Heart left ventricle (tissue), 16 donors: ENCODE measurements at places on chromosomes 12 and 14.

DNA sequence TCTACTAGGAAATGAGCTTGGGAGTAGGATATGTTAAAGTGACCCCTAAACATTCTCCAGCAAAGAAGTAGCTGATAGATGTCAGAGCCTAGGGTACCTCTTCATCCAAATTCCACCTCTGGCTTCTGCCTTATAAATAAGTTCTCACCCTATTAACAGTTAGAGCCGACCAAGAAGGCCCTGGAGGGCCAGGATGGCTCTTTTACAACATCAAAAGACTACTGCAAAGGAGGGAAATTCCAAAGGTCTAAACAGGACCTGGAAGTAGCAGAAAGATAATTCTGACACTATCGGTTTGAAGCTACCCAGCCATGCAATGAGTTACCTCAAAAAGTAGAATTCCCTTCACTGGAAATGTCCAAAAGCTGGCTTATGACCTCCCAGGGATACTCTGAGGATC, 90.0 kb downstream of the PPM1H start:
- no peak for DNase-seq

GRCh38 chr12:79128956-79129355, 264.4 kb downstream of the SYT1 start:
- no peak for DNase-seq

DNA sequence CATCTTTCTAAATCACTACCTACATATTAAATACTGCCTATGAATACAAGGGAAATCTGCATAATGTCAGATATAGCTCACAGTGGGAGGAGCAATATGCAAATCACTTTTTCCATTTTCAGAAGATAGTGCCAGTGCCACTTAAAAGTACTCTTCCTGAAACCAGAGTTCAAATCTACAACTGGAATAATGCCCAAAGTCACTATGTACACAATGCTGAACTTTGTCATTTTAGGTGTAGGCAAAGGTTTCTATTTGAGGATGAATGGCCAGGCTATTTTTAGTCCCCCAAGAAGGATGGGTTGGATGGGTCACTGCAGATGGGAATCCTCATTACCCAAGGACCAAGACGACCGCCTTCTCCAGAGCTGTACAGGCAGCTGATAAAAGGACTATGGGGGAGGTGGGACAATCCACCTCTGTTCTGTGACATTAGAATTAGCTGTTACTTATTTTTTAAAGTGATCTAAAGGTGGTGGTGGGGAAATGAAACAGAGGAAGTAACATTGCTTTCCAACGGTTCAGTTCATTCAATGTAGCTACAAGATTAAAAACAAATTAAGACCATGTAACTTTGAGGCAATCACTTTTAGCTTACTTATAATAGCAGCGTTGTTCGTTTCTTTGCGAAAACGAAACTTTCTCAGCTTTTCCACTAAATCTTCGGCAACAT, 5.6 kb downstream of the GMFB start:
- no peak for DNase-seq

- DNase-seq = no peak
Measured at GRCh38 chr14:51529736-51530135, 122.0 kb upstream of the FRMD6 start.

DNA sequence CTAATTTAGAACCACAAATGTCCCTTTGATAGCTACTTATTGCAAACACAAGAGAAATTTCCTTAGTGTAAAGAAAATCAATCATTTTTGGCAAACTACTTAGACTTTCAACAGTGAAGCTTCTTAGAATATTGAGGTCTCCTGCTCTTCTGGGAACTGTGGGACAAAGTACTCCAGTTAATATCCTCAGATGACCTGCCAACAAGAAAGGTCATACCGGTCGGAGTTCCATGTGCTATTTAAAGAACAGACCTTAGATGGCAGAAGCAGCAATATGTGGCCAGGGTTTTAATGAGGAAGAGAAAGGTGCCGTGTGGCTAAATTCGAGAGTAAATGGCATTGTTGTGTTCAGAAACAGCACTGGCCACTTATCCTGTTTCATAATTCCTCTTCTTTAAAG, 114.7 kb upstream of the AMIGO2 start:
- no peak for DNase-seq

DNA sequence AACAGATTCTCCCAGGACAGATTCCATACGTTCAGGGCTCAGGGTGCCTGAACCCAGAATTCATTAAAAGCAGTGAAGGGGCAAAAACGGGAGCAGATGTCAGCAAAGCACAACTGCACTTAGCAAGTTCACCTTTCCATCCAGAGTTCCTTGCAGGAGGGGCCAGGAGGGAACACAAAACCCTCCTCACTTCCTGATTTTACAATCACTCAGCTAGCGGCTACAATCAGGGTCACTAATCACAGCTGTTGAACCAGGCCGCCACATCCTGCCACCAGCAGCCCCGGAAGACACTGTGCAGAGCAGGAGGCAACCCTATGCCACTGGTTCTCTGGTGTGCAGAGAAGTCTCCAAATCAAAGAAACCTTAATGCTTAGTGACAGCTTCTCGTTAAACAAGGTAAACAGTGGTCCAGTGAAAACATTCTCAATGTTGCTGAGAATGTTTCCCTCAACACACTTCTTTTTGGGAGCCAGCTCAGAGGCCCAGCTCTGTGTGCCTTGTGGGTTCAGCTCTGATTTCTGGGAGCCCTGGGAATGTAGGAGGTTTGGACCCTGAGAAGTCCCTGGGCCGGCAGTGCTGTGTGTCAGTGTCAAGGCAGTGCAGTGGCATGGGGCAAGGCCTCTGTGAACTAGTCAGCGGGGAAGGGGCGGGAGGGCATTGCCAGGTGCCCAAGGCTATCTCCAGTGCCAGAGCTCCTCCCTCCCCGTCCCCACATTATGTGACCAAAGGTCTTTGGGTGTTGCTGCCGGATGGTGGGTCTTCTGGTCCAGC, 54.5 kb downstream of the VCPKMT start:
- peak; percentile 76 for DNase-seq

GRCh38 chr14:53536446-53536845, 383.3 kb upstream of the DDHD1 start:
- no peak for DNase-seq

DNA sequence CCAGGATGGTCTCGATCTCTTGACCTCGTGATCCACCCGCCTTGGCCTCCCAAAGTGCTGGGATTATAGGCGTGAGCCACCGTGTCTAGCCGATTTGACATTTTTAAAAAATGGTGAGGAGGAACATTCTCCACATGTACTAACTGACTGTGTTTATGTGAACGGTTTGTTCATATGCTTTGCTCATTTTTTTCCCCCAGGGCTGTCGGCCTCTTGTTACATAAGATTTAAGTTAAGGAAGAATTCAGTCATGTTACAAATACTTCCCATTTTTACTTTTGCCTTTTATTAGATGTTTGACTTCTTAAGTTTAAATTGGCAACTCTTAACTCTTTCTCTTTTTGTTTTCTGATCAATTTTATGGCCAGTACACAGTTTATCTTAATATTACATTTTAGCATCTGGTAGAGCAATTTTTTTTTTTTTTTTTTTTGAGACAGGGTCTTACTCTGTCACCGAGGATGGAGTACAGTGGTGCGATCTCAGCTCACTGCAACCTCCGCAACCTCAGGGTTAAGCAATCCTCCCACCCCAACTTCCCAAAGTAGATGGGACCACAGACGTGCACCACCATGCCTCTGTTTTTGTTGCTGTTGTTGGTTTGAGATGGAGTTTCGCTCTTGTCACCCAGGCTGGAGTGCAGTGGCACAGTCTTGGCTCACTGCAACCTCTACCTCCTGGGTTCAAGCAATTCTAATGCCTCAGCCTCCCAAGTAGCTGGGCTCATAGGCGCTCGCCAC, 9.6 kb downstream of the GNS start:
- DNase-seq = no peak

GRCh38 chr14:83085136-83085535, 1551.5 kb upstream of the SEL1L start:
- DNase-seq = no peak

- no peak for DNase-seq
Measured at GRCh38 chr12:51751661-51752060, 96.9 kb downstream of the FIGNL2 start.

DNA sequence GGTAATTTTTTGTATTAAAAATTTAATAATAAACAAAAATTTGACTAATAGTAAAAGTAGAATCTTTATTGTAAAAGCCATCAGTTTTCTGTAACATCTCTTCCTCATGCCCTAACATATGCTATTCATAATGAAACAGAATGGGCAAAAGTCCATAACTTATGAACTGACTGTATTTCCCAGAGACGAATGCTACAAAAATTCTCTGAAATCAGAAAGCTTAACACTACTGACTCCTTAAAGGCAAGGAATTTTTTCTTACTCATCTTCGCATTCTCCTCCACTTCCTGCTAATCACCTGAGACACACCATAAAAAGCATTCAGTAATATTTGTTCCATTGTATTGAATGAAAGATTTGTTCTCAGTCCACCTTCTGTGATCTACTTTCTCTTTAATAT, 17.6 kb downstream of the MON2 start:
- no peak for DNase-seq

DNA sequence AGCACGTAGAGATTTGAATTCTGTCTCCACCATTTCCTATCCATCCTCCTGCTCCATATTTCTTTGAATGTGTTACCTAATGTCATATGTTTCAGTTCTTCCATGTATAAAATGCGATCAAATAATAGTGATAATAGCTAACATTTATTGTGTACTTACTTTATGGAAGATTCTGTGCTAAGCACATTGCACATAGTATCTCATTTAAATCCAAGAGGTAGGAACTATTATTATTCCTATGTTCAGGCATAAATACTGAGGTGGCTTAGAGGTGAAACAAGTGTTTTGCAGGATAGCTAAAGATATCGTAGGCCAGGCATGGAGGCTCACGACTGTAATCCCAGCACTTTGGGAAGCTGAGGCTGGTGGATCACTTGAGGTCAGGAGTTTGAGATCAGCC, 17.5 kb upstream of the AICDA start:
- no peak for DNase-seq

DNA sequence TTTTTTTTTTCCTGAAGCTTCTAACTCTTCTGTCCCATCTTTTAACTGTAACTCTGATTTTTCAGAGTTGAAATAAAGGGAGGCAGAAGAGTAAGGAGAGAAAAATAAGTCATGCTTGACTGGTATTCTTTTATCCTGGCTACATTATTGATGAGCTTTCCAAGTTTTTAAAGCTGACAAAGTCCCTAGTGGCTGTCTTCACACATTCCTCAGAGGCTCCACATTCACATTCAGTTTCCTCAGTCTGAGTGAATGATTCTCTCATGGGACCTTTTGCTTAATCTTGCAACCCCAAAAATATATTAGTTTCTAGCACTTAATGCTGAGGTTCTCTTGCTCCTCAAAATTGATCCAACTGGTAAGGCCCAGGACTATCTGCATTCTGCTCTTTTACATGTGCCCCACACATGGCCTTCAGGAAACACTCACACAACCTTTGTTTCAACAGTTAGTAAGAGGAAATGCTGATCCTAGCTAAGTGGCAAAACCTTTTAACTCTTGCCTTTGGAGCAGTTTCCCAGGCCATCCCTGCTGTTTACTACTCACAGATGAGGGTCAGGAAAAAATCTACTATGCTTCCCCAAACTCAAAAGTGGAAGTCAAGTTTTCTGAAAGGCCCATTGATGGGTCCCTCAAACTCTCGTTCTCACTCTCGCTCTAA, 61.7 kb upstream of the SLC6A15 start:
- DNase-seq = no peak
